ENCODE measurements at places on chromosomes 7 and 10. TPM values are rescaled to one million over a fixed set of nuclear protein-coding genes. Genes with fewer than 3 reads are reported as not detected.

GRCh38 chr7:117698018-117698417 lies 175.2 kb downstream of the CTTNBP2 start:
- no peak for DNase-seq

DNA sequence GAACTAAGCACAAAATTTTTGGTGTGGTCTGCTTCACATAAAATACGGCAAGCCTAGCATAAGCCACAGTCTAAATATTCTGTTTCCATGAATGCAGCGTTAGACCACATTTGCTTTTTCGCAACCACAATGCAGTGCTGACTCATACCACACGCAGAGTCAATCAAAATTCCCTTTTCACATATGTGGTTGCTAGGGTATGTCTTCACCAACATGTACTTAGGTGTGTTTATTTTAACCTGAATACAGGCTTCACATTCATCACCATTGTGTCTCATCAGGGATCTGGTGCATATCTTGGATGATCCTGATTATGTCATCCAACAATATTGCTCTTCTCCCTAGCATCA lies 90.8 kb downstream of the CHN2 start:
- DNase-seq: no peak

GRCh38 chr7:121390109-121390508 lies 6.0 kb downstream of the FAM3C start:
- DNase-seq: no peak

Gene NXPH1
- 47.4 TPM for total RNA-seq

Gene OR2A12
- total RNA-seq: not detected

GRCh38 chr10:17206210-17206709 lies 4.8 kb upstream of the TRDMT1 start:
- no peak for DNase-seq

DNA sequence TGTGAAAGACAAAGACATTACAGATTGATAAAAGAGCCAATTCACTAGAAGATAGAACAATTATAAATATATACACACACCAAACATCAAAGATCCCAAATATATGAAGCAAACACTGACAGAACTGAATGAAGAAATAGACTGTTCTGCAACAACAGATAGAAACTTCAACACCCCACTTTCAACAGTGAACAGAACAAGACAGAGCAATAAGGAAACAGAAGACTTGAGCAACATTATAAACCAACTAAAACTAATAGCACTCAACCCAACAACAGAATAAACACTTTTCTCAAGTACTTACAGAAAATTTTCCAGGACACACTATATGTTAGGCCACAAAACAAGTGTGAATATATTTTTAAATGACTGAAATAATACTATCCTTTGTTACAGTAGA lies 10.9 kb downstream of the CDCA7L start:
- no peak for DNase-seq

Gene TRPV5
- 0.31 TPM for total RNA-seq

DNA sequence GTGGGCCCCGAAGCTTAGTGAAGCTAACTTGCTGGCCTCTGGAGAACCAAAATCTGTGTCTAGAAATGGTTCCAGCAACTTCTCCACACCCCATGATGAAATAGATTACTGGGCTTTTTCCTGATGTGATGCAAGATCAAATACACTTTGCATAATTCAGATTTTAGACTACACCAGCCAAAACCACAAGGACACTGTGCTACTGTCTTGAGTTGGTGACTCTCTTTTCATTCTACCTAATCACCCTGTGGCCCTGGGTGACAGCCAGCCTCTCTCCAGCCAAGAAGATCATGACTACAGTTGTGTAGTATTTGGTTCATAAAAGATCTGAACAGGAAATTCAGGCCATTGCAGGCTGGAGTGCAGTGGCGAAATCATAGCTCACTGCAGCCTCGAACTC lies 22.2 kb downstream of the AZGP1 start:
- no peak for DNase-seq

Gene SSMEM1
- 0.31 TPM for total RNA-seq

Gene WNT16
- 1.2 TPM for total RNA-seq

Gene SFTPA2
- total RNA-seq: not detected

GRCh38 chr7:24227603-24228359 lies 56.2 kb upstream of the NPY start:
- no peak for DNase-seq

Gene MMRN2
- 4.8 TPM for total RNA-seq

GRCh38 chr10:48758411-48758810 lies 73.7 kb downstream of the WDFY4 start:
- no peak for DNase-seq

Gene CDHR3
- 16.1 TPM for total RNA-seq

DNA sequence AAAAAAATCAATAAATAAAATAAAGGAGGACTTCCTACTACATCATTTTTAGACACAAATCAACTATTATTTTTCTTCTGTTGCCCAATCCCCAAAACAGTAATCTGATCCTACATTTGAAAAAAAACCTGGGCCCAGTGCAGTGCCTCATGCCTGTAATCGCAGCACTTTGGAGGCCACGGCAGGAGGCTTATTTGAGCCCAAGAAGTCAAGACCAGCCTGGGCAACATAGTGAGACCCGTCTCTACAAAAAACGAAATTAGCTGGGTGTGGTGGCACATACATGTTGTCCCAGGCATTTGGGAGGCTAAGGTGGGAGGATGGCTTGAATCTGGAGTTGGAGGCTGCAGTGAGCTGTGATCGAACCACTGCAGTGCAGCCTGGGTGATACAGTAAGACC lies 2.7 kb upstream of the GTF2I start:
- no peak for DNase-seq

GRCh38 chr10:17599089-17599488 lies 18.1 kb downstream of the HACD1 start:
- DNase-seq: no peak

GRCh38 chr7:37986908-37987330 lies 66.5 kb downstream of the EPDR1 start:
- DNase-seq: no peak

DNA sequence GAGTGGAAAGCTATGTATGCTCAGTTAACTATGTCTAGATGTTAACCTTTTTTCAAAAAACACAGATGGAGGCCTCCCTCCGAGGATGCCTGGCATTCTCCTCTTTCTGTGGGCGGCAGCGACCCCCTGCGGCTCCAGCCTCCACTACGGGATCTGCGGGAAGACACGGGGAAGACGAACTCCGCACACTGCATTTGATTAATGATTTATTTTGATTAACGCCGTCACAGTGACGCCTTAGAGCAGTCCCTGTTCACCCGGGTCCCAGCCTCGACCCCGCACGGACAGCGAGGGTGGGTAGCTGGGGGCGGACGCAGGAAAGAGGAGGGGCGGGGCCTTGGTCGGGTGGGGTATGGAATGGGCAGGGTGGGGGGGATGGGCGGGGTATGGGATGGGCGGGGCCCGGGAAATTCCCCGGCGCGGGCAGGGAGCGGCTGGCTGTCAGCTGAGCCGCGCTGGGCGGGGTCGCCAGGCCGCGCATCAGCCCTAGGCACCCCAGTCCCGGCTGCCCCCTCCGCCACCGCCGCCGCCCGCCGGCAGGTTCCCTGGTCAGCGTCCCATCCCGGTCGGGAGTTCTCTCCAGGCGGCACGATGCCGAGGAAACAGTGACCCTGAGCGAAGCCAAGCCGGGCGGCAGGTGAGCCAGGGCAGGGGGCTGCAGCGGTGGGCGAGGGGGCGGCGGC lies at the start of gene OPTN:
Gene OPTN, plus strand, starts transcription at position 498 of the 683 bp plus-strand sequence. CDS start 8,960 bp downstream, outside the sequence.
- peak; percentile 82 for DNase-seq

- DNase-seq: no peak
Measured at GRCh38 chr10:79072041-79072441, 3.3 kb downstream of the ZMIZ1 start.

GRCh38 chr10:49613165-49613881 lies 514 bp upstream of the CHAT start:
- no peak for DNase-seq

Gene GNG11
- 4.5 TPM for total RNA-seq

Data from occipital lobe (tissue), 3 donors.